NCI-H2081 (cell line): ENCODE measurements at places on chromosomes 2 and 18.

- peak; percentile 98 for DNase-seq
These were observed 14.3 kb downstream of the MALL start for GRCh38 chr2:110101280-110101844.

- no peak for DNase-seq
These were observed 3.5 kb upstream of the ADNP2 start for GRCh38 chr18:80105369-80106167.

DNA sequence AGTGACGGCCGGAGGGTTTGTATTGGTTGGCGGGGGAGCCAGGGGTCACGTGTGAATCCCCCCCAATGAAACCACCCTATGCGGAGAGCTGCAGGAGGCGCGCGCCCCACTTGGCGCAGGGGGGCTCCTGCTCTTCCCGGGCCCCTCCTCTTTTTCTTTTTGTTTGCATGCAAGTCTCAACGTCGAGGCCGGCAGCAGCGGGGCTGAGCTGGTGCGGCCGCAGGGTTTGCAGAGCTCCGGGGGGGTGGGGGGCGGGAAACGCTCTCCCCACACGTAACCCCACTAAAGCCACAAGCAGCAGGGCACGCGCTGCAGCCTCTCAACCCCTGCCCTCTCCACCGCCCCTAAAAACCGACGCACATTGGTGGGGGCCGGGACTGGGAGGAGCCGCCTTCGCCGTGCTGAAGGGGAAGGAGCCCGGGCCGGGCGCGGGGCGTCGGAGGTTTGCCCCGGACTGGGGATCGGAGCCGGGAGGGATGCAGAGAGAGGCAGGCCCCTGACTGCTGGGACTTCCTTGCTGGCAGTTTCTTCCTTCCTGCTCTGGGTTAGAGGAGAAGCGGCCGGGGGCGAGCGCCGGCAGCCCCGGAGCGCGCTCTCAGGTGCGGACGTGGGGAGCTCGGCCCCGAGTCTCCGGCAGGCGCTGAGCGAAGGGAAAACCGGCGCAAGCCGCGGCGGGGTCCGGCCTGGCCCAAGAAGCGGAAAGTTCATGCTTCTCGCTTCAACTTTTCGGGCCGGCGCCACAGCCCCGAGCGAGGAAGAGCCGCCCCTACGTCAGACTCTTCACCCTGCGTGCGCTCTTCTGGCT is 864 bp downstream of the LBH start:
- no peak for DNase-seq

DNA sequence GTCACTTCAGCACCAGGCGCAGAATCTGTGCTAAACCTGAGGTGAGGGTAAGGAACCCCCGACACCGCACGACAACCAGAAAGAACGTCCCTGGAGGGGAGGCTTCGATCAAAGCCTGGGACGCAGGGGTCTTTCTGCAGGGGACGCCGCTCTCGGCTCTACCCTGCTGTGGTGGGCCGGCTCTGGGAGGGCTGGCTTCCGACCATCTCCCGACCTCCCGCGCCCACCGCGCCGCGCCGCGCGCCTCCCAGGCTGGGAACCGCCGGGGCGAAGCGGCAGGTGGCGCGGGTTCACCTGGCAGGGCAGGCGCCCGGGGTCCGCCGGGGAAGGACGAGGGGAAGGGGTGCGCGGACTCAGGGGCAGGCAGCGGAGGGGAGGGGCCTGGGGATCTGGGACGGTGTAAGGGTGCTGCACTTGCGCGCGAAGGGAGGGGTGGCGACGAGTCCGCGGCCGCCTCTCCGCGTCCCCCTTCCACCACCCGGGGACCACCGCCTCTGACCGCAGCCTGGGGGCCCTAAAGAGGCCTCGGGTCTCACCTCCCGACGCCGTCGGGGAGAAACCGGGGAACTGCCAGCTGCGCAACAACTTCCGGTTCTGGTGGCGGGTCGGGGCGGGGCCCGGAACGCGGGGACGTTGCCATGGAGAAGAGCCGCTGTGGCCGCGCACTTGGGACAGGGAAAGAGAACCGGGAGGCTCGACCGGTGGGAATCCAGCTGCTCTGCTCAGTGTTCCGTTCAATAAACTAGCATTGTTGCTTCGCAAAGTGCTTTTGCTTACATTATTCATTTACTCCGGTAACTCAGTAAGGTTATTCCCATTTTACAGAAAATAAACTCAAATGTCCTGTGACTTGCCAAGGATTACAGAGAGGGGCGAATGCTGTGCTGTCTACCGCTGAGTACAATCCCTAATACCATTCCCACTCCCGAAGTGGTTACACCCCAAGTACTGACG is at the start of gene ZNF396:
Gene ZNF396, minus strand, starts transcription at position 596 of the 954 bp plus-strand sequence. CDS start 3,045 bp downstream, outside the sequence.
- peak; percentile 69 for DNase-seq

DNA sequence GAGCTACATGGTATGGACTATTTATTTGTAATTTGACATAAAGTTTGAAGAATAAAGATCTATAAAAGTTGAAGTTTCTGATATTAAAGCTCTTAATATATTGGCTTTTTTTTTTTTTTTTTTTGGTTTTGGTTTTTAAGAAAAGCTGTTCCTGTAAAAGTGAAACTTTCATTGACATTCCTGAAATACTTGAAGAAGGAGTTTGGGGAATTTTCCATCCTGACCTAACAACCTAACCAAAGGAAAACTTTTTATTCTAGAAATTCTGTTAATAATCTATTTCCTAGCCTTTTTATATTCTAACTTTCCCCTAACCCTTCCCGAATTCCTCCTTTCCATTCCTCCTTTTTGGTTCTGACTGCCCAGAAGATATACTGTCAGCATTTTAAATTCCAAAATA is 83.7 kb downstream of the ACSL3 start:
- DNase-seq = no peak

GRCh38 chr18:79283131-79283810 is 112.5 kb upstream of the NFATC1 start:
- peak; percentile 24 for DNase-seq

GRCh38 chr18:14939141-14939540 is 191.2 kb downstream of the ANKRD30B start:
- DNase-seq = no peak

- DNase-seq = no peak
These were observed 156.8 kb downstream of the TMEM200C start for GRCh38 chr18:5738526-5738925.

DNA sequence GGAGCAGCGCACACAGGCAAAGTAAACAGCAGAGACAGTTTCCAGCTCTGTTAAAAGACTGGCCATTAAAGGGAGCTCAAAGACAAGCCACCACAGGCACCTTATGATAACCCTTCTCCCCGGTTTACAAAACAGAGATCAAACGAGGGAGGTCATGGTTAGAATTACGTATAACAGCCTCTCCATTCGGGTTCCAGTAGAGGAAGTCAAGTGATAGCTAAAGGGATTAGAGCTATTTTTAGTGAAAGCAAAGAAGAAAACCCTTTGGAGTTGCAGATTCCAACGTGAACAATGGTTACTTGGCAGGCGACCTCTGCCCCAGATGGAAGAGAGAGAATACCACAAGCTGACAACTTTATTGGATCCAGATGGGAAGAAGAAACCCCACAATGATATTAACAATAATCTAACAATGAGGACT is 31.2 kb upstream of the EDAR start:
- no peak for DNase-seq

- no peak for DNase-seq
These were observed 64.0 kb downstream of the FMNL2 start for GRCh38 chr2:152399003-152399402.

GRCh38 chr2:174332217-174332963 is 2.4 kb upstream of the SP9 start:
- DNase-seq = peak; percentile 20

DNA sequence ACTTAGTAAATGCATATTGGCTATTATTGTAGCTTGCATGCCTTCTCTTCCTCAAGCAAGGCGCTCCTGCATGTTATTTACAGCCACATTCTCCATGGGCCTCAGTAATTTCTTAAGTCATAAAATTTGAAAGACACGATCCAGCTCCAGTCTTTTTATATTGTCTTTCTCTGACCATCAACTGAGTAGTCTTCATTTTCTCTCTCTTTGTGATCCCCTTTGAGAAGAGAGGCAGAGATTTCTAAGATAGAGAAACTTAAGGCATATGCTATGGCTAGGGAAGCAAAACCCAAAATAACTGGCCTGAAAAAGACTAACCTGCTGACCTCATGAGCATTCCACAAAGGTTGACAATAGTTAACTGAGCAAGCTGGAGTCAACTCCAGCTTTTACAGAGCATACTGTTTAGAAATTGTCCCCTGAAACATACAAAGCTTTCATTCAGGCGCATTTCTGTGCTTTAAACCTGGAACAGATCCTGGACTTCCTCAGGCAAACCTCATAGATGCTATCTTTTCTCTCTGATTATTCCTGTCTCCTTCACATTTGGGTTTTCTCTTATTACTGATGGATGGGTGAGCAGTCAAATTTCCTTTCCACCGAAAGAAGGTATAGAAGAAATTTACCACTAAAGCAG is 4.6 kb downstream of the DPP4 start:
- DNase-seq = no peak

DNA sequence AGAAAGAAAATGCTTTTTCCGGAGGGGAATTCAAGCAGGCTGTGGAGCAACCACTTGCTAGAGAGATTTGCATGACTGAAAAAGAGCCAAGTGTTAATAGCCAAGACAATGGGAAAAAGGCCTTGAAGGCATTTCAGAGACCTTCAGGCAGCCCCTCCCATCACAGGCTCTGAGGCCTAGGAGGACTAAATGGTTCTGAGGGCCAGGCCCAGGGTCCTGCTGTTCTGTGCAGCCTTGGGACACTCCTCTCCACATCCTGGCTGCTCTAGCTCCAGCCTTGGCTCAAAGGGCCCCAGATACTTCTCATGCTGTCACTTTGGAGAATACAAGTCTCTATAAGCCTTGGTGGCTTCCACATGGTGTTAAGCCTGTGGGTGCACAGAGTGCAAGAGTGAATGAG is 81.8 kb downstream of the B3GNT2 start:
- DNase-seq = no peak

- DNase-seq = no peak
These were observed 43.7 kb upstream of the TMEM163 start for GRCh38 chr2:134762508-134762907.

- DNase-seq = peak; percentile 66
These were observed 6.2 kb downstream of the MRPS5 start for GRCh38 chr2:95115418-95115817.

DNA sequence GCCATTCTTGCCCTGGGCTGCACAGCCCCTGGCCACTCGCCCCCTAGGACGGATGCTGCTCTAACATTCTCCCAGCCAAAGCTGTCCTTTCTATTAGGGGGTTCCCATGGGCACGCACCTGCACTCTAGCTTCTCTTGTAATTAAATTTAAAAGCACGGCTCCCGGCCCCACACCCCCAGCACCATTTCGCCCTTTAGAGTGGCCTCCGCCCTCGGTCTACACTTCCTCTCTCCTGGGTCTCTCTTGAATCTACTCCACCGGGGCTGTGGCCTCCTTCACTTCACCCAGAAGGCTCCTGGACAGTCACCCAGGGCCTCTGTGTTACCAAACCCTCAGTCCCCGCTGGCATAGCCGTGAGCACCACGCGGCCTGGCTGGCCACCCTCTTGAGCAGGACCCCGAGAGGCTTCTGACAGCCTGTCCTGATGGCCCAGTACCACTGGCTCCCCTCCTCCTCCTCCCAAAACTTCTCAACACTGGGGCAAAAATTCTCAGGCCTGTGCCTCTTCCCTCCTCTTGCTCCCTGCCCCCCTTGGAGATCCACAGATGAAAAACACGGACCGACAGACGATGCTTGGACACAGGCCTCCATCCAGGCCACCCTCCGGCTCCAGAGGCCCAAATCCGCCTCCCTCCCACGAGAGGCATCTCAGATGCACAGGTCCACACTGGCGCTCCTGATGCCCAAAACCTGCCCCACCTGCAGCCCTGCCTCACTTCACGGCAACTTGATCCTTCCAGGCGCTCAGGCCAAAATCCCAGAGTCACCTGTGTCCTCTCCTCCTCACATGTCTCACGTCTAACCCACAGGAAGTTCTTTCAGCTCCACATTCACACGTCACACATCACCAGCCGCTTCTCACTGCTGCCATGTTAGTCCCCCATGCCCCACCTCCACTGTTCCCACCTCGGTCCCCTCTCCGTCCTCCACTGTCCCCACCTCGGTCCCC is 6.9 kb upstream of the RAB17 start:
- no peak for DNase-seq

DNA sequence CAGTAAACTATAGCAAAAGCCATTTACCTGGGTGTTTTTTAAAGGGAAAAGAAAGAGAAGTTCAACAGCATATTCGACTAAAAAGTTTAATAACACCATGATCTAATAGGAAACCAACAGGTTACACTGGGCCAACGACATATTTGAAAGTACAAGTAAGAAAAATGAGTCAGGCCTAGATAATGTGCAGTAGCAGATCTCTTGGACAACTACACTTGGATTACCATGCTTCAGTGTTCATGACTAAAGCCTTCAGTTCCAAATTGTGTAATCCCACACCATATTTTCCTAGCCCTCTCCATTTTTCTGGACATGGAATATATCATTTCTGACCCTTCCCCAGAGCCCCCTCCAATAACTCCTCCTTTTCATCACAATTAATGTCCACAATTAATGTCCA is 39.1 kb upstream of the FIGN start:
- DNase-seq = no peak

DNA sequence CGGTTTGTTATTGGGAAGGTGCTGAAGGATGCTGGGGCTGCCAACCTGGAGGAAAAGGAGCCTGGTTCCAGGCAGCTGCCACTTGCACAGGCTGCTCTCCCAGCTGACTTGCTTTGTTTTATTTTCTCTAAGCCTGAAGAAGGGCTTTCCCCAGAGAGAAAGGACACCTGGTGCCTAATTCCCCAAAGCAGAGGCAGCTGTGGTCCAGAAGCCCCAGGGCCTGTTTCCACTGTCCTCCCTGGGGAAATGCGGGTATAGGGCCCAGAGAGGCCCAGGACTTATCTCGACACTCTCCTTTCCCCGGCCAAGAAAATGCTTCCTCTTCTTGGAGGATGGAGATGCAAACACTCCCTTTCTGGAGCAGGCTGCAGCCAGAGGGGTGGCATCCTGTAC is 30.1 kb downstream of the INO80C start:
- no peak for DNase-seq

DNA sequence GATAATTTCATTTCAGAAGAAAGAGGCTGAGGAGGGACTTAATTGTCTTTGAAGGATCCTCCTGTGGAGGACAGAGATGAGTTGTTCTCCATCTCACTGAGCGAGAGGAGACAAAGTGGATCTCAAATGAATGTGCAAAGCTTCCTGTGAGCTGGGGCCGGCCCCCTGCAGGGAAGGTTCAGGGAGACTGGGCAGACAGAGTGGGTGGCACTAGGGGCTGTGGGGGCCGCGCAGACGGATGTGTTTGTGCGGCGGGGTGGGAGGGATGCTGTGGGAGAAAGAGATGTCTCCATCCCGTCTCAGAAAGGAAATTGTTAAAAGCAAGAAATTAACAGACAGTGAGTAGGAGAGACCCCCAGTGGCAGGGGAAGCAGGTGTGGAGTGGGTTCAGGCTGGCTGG is 29.1 kb downstream of the KLHL29 start:
- DNase-seq = no peak

- no peak for DNase-seq
These were observed 3.0 kb downstream of the EXOC6B start for GRCh38 chr2:72822794-72823193.

- no peak for DNase-seq
These were observed 1058.5 kb downstream of the CBLN2 start for GRCh38 chr18:71485611-71486010.

- DNase-seq = no peak
These were observed 201.2 kb downstream of the LRP1B start for GRCh38 chr2:141929331-141930252.
